ENCODE measurements at places on chromosomes 11 and 22.

- DNase-seq, result no peak
Measured at GRCh38 chr11:22416462-22416861, 78.3 kb downstream of the SLC17A6 start.

DNA sequence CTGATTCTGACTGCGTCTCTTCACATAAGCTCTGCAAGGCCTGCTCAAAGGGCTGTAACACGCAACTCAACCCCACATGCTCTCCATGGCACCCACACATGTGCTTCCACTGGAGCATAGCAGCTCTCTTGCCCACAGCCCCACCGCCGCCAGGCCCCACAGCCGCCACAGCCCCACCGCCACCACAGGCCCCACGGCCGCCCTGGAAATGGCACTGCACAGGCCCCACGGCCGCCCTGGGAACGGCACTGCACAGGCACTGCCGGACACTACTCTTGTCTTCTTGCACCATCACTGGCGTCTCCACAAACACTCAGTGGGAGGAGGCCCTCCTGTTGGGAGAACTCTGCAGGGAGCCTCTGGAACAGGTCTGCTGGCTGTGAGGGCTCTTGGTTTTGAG lies 8.6 kb downstream of the MOB2 start:
- DNase-seq, result no peak

- DNase-seq, result no peak
Measured at GRCh38 chr11:77102246-77103210, at the start of gene OMP. Gene OMP, plus strand, starts transcription at chr11:77102840. Its CDS starts 0 bp downstream, at chr11:77102840.

DNA sequence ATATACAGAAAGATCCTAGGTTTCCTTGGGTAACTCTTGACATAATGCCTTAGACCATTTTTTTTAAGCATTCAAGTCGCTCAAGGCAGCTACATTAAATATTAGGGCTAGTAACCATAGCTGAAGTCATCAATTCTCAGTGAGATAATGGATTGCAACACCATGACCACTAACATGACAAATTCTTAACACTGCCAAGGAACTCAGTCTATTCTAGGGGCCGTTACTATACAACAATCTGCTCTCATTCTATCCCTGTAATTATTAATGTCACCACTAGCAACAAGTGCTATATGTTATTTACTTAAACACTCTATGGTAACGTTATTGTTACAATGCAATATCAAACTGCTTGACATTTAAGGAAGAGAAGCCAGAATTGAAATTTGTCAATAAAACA lies 3.2 kb upstream of the STK33 start:
- DNase-seq, result peak; percentile 37

DNA sequence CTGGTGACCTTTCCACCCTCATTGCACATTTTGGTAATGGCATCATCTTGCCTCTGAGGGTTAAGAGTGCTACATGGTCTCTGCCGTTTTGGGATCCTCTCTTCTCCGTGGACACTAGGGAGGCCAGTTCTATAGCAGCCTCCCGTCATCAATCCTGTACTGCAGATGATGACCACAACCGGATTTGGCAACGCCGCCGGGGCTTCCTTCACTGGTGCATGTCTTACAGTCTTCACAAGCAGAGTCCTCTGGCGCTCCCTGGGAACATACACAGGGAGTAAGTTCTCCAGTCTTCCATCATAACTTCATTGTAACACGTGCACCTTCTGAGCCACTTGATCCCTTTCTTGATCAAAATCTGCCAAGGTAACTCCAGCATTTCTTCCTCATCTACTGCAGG lies 69.0 kb upstream of the SLC22A12 start:
- DNase-seq, result no peak
